Activated T-cell treated with anti-CD3 and anti-CD28 coated beads, Interleukin-2, amount 50 U/mL, for 72 hours (primary cell): ENCODE measurements at places on chromosomes 16 and 17.

- no peak for DNase-seq
Measured at GRCh38 chr17:5430413-5430999, 8.4 kb downstream of the C1QBP start.

DNA sequence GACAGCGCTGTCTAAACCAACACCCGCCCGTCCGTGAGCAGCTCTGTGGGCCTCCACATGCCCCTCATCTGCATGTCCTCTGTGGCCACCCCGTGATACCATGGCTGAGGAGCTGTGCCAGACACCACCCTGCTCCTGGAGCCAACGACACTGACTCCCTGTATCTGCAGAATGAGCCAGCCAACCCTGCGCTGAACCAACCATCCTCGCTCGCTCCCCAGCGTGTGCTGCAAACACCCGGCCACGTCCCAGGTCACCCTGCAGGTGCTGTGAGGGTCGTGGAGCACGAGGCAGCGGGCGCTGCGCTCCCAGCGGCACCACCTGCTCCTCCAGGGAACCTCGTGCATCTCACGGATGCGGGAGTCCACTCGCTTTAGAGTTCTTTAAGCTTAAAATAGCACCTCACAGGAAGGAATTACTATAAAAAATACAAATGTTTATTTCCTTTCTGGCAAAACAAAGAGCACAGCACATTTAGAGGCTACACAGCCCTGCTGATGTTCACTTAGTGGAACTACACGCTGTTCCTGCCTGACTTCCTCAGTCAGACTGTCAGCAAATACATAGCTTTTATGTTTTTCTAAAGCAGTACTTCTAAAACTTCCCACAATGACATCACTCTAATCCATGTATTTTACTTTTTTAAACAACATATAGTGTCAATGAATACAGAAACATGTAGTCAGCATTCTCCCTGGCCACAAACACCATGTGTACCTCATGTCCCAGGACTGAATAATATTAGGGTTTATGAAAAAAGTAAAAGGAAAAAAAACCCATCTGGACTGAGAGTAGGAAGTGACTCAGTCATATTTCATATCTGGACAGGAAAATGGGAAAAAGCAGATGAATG, 43.5 kb downstream of the MAP1LC3B start:
- no peak for DNase-seq

GRCh38 chr17:79478841-79479240, 132.0 kb downstream of the RBFOX3 start:
- no peak for DNase-seq

GRCh38 chr17:1461198-1461944, 5.3 kb upstream of the CRK start:
- no peak for DNase-seq

GRCh38 chr17:10001306-10001873, 96.3 kb upstream of the RCVRN start:
- DNase-seq, result no peak

DNA sequence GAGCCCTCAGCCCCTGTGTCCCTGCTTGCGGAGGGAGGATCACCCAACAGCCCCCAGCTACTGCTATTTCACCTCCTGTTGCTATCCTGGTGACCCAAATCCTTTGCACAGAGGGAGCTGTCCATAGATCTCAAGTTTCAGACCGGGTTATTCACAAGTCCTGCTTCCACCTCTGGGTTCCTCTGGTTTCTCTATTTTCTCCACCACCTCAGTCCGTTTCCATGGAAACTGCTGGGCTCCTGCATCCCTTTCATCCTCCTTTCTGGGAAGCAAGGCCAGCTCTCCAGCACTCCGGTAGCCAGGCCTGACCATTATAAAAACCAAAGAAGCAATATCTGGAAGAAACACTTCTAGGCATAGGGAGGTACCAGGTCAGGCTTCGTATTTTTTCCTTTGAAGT, 4.8 kb upstream of the CALB2 start:
- DNase-seq, result no peak

DNA sequence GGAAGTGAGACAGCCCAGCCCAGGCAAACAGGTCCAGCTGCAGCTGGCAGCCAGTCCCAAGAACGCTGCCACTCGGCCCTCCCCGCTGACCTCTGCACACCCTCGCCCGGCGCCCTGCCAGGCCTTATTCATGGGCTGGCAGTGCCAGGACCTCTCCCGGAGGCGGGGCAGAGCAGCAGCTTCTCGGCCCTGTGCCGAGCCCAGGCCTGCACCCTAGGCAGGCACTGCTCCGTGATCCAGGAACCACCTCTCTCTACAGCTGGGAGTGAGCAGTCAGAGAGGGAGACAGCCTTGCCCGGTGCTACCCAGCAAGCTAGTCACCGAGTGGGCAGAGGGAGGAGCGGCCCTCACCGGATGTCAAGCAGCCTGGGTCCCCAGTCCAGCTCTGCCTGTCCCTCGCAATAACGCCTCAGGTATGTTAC, 79.9 kb upstream of the CBX4 start:
- DNase-seq, result no peak

- DNase-seq, result no peak
Measured at GRCh38 chr17:68210570-68211315, 37.1 kb upstream of the AMZ2 start.

DNA sequence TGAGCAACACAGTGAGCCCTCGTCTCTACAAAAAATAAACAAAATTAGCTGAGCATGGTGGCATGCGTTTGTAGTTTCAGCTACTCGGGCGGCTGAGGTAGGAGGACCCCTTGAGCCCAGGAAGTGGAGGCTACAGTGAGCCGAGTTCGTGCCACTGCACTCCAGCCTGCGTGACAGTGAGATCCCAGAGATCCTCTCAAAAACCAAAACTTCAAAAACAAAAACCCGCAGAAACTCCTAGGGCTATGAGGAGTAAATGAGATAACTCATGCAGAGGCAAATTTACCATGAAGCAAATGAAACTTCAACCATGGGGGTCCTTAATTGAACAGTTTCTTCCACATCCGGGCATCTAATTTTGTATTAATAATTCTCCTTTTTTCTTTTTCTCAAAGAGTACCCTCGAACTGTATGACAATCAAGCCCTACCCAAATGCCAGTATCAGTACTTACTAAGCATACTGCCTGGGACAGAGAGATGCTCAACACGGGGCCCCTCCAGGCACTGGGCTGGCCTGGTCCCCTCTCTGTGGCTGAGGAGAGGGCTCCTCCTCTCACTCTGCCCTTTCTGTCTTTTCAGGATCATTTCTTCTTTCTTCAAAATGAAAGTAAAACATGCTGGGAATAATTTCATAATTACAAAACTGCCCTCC, 789 bp upstream of the PIPOX start:
- DNase-seq, result no peak

DNA sequence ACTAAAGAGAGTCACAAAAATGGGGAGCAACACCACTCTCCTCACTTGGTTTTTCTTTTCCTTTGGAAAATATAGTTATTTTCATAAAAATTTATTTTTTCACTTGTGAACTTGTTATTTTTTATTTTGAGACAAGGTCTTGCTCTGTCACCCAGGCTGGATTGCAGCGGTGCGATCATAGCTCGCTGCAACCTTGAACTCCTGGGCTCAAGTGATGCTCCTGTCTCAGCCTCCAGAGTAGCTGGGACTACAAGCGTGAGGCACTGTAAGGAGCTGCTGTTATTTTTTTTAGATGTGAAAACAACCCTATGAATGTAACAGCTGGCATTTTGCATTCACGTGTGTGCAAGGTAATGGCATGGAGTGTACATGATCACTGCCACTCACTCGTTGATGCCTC, 24.9 kb downstream of the LRRC75A start:
- no peak for DNase-seq

DNA sequence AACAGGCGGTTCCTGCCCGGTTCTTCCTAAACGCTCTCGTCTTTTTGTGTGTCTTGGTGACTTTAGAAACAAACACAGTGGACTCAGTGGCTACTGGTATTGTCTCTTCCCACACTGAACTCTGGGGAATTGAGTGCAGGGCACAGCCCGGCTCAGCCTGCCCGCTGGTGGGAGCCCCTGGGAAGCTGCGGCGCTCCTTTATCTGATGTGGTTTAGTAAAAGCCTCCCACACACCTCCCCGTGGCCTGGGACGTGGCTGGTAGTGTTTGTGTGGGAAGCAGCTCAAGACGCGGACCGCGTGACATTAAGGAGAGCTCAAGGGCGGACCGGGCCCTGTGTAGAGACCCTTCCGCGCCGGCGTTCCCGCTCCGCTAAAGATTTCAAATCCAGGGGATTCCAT, 55.4 kb upstream of the PVALEF start:
- no peak for DNase-seq

DNA sequence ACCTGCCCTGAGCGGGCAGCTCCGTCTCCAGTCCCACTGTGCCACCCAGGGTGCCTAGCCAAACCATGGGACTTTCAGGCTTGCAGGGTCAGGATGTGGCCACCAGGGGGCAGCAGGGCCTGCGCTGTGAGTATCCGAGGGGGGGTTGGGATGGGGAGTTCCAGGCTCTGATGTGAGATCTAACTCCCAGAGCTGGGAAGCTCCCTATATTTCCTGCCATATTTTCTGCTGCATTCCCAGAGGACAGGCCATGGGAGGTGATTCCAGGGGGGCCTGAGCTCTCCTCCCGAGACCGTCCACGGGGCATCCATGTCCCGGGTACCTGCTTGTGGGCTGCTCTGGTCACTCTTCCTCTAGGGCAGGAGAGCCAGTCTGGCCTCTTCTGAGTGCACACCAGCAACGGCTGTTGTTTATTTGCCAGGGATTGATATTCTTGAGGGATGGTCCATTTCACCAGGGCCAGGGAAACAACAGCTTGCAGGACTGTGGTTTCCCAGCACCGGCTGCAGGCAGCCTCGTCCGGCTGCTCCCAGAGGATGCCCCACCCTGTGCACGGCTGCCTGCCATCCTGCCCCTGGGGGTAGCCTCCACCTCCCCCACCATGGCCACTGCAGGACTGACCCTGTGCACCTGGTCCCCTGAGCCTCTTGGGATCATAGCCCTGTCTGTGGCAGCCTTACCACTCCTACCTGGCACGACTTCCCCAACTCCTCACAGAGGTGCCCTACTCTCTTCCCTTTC, 1.2 kb downstream of the GPR142 start:
- DNase-seq, result peak; percentile 61

DNA sequence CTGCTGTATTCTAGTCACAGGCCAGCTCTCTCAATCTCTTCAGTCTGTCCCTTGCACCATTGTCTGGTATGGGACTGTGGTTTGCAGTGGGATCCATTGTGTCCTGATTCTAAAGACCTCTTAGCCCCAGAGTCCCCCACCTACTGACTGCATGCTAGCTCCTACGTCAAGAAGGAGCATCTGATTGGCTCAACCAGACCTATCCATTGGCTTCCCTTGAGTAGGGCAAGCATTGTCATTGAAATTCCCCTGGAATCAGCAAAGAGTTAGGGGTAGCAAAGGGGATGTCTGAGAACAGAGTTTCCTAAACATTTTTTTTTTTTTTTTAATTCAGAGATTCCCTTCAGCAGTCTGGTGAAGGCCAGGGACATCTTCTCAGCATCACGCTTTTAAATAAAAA, 175.3 kb upstream of the MPHOSPH6 start:
- no peak for DNase-seq

DNA sequence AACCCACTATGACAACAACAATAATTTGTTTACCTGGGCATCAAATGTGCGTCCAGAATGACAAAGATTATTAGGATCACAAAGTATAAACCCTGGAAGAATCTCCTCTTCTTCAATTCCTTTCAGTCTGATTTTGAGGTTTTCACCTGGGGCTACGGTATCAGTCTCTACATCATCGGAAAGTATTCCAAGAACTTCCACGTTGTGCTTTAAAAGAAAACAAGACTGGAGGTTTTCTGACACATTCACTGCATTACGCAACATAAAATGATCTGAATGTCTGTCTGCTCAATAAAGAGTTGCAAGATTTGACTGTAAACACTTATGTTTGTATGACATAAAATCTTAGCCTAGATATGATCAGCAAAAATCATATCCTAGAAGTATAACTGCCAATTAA, 26.0 kb upstream of the RSL1D1 start:
- no peak for DNase-seq

GRCh38 chr16:55911616-55912015, 36.4 kb upstream of the CES5A start:
- DNase-seq, result no peak

- DNase-seq, result peak; percentile 66
Measured at GRCh38 chr17:49361129-49361901, 735 bp downstream of the ZNF652 start.

DNA sequence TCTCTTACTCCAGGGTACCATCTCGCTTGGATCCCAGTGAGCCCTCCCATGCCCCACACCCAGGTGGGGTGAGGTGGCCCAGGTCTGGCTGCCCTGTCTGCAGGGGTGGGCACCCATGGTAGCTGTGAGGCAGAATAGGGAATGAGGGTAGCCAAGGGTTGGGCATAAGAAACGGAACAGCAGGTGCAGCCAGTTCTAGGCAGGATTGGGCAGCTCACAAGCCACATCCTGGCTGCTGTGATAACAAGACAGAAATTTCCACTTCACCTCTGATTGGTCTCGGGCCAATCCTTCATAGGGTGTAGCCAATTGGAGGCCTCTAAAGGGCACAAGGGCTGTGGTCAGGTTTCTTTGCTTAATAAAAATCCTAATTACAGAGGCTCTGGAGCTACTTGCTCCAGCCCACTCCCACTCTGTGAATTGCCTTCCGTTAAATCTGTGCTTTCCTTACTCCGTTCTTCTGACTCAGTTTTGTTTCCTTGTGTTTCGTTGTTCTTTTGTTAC, 1.5 kb upstream of the ARHGDIG start:
- peak; percentile 22 for DNase-seq

DNA sequence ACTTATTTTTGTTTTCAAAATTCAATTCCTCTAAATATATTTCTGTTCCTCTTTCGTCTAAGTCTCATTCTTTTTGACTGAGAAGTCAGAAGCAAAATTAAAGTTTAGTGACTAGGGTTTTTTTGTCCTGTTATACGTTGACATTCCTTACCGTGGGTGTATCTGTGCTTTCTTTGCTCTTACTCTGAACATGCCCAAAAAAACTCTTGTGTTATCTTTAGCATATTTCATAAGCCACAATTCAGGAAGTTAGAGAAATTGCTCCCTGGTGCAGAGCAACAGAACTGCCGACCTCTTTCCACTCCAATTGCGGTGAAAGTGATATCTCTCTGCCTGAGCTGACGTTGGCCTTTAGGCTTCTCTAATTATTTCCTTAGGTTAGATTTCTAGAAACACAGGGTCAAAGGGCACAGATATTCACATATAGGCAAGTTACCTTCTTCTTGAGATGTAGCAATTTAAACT, 65.7 kb downstream of the CENPV start:
- DNase-seq, result no peak

GRCh38 chr16:54585094-54585997, 298.8 kb upstream of the IRX3 start:
- no peak for DNase-seq
